Globus pallidus (tissue), 1 donor: ENCODE measurements at places on chromosomes 3 and 15.

GRCh38 chr15:86743283-86743903 lies 663.7 kb downstream of the AGBL1 start:
- peak; percentile 1 for DNase-seq

DNA sequence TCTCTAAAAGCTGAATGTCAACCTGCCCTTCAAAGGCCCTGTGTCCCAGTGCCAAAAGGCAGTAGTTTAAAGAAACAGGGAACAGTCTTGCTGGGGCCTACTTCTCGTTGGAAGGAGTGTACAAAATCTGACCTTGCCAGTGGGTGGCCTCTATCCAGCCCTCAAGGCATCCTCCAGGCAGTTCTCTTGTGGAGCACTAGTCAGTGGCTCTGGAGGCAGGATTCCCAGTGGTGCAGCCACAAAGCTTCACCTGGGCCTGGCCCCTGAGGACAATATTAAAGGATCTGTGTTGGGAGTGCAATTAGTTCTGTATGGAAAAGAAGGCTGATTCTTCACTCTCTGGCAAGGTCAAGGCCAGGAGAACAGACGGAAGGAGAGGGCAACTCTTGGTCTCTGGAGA lies 237.8 kb upstream of the ADAMTS9 start:
- no peak for DNase-seq

- no peak for DNase-seq
Measured at GRCh38 chr3:172903642-172904320, 153.3 kb downstream of the ECT2 start.

DNA sequence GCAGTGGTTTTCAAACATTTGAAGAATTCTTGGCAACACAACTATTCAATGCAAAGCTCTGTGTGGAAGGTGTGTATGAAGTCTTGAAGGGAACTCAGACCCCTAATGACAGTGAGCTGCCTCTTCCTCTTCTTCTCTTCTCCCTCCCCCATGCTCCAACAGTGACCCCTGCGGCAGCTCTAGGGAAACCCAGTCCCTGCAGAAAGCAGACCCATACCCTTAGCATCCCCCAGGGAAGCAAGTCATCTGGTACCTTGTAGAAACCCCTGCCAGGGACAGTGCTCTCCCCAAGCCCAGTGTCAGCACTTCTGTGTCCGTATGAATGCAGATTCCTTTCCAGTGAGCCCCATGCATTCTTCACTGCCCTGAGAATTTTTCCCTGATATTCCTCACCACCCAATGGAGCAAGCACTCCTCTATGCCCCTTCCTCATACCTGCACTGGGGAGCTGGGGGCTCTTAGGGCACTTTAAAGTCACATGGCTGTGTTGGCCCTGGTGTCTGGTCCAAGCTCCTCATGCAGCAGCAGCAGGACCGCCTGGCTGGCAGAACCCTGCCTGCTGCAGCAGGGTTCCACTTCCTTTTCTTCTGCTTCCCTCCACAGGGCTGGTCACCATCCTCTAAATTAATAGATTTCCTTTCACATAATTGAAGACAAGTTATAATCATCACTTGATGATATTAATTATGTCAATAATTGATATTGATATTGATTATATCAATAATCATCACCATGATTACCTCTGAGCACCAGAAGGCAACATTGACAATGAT lies 442.5 kb downstream of the EPHB1 start:
- no peak for DNase-seq

- no peak for DNase-seq
Measured at GRCh38 chr3:121768452-121768851, 18.9 kb upstream of the GOLGB1 start.

DNA sequence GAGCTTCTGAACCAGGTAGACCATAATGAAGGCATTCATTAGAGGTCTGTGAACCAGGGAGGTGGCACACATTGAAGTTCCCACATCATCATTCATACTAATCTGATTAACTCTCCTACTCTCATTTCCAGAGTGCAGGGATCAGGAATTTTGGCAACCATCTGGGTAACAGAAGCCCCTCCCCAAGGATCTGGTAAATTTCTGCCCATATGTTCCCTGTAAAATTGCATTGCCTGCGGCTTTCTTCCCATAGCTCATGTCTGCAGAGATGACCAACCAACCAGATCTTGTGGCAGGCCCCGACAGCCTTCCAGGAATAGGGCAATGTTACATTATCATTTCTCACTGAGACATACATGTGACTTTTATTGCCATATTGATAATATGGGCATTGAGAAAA lies 111.4 kb upstream of the CHL1 start:
- DNase-seq: no peak

GRCh38 chr3:183527428-183528379 lies 27.8 kb downstream of the KLHL6 start:
- DNase-seq: no peak

GRCh38 chr3:153293265-153293664 lies 131.2 kb downstream of the RAP2B start:
- no peak for DNase-seq

- DNase-seq: peak; percentile 64
Measured at GRCh38 chr3:50649451-50649931, 25.2 kb upstream of the DOCK3 start.

DNA sequence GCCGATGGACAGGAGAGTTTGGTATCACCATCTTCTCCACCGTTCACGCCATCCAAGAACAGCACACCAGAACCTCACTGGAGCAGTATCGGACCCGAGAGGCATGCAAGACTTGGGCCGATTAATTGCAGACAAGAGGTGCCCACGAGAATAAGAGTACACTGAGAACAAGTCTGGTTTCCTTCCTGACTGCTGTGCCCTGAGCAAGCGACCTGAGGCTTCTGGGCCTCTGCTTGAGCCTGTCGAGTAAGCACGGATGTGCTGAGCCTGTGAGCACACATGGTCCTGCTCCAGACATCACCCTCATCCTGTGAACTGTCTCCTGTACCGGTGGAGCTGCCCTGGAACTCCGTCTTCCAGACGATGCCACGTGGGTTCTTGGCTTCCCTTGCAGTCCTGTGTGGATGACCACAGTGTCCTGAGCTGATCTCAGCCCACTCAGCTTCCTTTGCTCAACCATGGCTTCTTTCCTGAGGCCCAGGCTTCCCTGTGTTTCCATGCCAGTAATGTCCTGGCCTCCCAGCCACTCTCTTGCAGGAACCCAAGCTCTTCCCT lies 34.3 kb upstream of the SNRPA1 start:
- no peak for DNase-seq

DNA sequence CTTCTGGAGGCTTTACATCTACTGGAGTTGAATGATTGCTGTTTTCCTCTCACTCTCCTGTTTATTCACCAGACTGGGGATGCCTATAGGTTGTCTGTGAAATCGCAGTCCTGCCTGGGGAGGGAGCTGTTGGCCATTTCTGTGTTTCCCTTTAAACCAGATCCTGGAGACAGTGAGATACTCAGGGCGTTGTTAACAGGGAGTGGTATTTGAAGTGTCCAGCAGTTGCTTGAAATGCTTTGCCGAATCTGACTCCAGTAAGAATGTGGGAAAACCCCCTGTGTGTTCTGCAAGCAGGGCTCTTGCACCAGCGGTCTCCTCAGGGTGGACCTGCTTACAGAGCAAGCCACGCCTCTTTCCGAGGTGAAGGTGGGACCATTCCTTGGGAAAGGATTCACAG lies 4.3 kb upstream of the LRRK1 start:
- DNase-seq: no peak

DNA sequence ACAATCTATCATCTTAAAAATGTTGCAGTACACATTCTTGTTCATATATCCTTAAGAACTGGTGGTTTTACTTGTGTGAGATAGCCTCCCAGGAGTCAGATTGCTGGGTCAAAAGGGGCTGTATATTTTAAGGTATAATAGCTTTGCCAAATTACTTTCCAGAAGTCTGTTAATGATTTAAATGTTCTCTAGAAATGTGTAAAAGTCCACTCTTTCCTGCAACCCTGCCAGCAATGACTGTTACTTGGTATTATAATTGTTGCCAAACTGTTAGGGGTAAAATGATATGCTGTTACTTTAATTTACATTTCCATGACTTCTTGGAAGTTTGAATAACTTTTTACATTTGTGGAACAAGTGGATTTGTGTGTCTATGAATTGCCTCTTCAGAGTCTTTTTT lies 170.8 kb downstream of the SLC9A9 start:
- no peak for DNase-seq

DNA sequence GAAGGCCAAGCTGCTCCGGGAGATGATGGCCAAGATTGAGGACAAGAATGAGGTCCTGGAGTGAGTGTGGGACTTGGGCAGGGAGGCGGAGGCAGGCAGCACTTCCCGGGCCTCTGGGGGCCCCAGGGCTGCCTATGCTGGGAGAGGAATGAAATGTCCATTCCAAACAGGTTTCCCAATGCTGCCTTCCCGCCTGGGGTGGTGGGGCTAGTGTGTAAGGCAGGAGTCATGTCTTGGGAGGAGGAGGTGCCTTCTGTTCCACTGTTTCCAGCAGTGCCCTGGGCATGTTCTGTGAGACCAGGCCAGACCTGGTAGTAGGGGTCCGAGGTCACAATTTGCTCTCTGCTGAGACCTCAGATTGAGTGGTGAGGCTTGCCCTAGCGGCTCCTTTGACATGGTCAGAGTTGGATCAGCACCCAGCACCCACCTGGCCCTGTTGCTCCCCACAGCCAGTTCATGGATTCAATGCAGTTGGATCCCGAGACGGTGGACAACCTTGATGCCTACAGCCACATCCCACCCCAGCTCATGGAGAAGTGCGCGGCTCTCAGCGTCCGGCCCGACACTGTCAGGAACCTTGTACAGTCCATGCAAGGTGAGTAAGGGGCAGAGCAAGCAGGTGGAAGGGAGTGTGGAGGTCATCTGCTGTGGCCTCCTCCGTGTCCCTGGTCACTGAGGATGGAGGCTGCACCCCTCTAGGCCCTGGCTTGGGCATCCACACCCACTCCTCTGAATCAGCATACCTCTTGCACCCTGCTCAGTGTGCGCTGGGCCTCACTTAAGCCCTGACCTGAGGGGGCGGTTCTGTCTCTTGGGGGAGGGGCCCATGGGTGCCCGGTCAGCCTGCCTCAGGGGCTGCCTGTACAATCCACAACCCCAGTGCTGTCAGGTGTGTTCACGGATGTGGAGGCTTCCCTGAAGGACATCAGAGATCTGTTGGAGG lies 27.3 kb downstream of the PTPN23 start:
- DNase-seq: no peak

- peak; percentile 63 for DNase-seq
Measured at GRCh38 chr15:64503197-64503596, 42.8 kb downstream of the ZNF609 start.

GRCh38 chr3:3664935-3665334 lies 134.3 kb upstream of the LRRN1 start:
- DNase-seq: no peak

DNA sequence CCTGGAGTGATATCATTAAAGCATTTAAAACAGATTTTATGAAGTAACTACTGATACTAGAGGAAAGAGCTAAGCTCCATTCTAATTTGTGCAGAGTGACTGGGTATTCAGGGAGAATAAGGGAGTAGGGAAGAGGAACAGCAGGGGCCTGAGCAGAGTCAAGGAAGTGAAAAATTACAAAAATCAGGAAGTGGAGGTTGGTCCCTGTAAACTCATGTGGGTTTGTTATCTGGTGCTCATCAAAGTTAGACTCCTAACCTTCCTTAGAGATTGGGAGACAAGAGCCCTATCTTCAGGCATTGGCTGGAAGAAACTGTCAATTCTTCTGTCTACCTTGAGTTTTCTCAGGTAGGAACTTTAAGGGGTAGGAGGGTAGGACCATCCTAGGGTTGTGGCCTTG lies 82.5 kb downstream of the NEK11 start:
- DNase-seq: no peak
